ENCODE measurements at places on chromosomes 7 and 10.
A peak's percentile ranks its signal among the peaks of the same experiment; 100 is the strongest.

- DNase-seq: no peak
These were observed 144.3 kb downstream of the ANKRD30A start for GRCh38 chr10:37269554-37270256.

GRCh38 chr7:4163565-4164203, 518.4 kb upstream of the FOXK1 start:
- DNase-seq: no peak

GRCh38 chr7:41047211-41047610, 655.7 kb downstream of the INHBA start:
- DNase-seq: no peak

DNA sequence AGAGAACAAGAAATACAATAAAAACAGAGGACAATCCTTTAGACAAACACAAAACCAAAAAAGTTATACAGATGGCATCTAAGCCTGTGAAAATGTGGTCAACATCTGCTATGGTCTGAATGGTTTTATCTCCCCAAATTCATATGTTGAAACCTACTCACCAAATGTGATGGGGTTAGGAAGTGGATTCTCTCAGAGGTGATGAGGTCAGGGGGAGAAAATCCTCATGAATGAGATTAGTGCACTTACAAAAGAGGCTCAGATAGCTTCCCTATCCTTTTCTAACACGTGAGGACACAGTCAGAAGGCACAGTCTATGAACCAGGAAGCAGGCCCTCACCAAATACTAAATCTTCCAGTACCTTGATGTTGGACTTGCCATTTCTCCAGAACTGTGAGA, 147.8 kb upstream of the GPR22 start:
- DNase-seq: no peak

GRCh38 chr10:101840102-101840684, 3.4 kb downstream of the KCNIP2 start:
- peak; percentile 29 for DNase-seq

- no peak for DNase-seq
These were observed 8.0 kb upstream of the MBL2 start for GRCh38 chr10:52780391-52781155.

- DNase-seq: no peak
These were observed 425 bp downstream of the TLL2 start for GRCh38 chr10:96513305-96513697.

DNA sequence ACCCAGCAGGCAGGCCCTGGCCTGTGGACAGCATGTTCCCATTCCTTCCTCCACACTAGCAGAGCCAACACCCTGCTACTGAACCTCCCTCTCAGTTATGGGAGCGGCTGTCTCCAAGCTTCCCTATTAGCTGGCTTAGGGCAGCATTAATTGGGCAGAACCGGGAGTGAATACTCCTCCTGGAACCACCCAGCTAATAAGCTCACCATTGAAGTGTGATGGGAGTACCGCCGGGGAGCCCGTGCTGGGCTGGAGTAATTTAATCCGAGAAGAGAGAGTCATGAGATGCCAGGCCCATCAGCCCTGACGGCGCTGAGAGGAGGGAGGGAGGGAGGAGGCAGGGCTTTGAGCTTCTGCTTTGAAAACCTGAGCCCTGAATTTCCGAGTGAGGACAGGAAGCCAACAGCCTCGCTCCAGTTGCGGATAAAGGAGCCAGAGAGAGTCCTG, 31.8 kb upstream of the ELFN1 start:
- peak; percentile 37 for DNase-seq

GRCh38 chr7:91137788-91138368, 126.4 kb upstream of the FZD1 start:
- no peak for DNase-seq

Measured in cardiac fibroblast (primary cell).